ENCODE measurements at places on chromosomes 11 and 22.

DNA sequence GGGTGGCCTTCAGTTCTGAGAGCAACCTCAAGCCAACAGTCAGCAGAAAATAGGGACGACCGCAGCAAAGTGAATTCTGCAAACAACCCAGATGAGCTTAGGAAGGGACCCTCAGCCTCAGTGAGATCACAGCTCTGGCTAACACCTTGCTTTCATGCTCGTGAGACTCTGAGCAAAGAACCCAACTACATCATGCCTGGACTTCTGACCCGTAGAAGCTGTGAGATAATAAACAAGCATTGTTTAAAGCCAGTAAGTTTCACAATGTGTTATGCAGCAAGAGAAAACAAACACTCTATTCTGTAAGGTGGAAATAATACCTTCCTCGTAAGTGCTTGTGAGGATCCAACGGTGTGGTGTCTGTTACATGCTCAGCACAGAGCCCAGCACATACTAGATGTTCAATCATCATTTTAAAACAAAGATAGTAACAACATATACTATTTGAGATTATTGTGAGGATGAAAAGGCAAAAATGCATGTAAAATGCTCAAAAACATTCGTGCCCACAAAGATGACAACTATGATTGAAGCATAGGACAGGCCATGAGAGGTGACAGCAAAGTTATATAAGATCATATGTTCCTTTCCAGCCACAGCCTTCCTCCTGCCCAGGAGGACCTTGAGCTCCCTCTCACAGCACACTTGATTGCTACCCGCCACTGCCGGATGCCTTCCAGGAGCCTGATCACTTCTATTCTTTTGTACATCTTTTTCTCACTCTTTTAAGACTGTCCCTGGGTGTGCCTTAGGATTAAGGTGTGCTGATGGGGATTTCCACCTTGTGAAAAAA, 433.3 kb downstream of the BUD13 start:
- H3K27ac ChIP-seq = no peak overlapping the region
- H3K36me3 ChIP-seq = no peaks in the 10 kb centered on the region
- DNase-seq = no peak
- H3K4me1 ChIP-seq = no peaks in the 10 kb centered on the region

- DNase-seq = peak; percentile 41
- no peaks in the 10 kb centered on the region for H3K36me3 ChIP-seq
- peaks cover 46% of the 10 kb centered on the region for H3K27me3 ChIP-seq
Observed at GRCh38 chr11:1546536-1547466, 25.3 kb downstream of the DUSP8 start.

DNA sequence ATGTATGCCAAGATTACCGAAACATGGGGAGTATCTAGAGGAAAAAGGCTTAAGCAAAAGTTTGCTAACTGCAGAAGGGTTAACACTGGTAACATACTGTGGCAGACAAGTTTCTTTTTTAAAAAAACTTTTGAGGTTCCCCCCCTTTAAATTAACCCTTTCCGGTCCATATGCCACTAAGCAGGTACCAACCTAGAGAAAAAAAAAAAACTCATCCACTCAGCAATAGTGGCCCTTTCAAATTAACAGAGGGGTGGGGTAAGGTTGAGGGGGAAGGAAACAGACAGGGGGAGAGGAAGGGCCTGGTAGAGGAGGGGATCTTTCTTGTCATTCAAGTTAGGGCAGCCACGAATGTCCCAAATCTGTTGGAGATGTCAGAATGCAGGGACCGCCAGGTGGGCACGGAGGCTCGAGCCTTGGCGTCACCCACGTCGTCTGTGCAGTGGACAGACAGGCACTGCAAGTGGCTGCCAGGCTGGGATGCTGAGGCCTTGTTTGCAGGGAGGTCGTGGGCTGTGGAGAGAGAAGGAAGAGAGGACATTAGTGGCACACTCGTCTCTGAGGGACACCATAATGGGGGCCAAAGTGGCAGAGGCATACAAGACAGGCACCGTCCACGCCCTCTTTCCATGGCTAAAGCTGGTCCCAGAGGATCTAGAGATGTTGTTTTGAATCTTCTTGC, 50.8 kb downstream of the MN1 start:
- H3K27ac ChIP-seq = no peak overlapping the region
- no peaks in the 10 kb centered on the region for H3K36me3 ChIP-seq
- no peak overlapping the region for H3K4me3 ChIP-seq
- H3K27me3 ChIP-seq = peaks cover 73% of the 10 kb centered on the region
- peaks cover 18% of the 10 kb centered on the region for H3K4me1 ChIP-seq

DNA sequence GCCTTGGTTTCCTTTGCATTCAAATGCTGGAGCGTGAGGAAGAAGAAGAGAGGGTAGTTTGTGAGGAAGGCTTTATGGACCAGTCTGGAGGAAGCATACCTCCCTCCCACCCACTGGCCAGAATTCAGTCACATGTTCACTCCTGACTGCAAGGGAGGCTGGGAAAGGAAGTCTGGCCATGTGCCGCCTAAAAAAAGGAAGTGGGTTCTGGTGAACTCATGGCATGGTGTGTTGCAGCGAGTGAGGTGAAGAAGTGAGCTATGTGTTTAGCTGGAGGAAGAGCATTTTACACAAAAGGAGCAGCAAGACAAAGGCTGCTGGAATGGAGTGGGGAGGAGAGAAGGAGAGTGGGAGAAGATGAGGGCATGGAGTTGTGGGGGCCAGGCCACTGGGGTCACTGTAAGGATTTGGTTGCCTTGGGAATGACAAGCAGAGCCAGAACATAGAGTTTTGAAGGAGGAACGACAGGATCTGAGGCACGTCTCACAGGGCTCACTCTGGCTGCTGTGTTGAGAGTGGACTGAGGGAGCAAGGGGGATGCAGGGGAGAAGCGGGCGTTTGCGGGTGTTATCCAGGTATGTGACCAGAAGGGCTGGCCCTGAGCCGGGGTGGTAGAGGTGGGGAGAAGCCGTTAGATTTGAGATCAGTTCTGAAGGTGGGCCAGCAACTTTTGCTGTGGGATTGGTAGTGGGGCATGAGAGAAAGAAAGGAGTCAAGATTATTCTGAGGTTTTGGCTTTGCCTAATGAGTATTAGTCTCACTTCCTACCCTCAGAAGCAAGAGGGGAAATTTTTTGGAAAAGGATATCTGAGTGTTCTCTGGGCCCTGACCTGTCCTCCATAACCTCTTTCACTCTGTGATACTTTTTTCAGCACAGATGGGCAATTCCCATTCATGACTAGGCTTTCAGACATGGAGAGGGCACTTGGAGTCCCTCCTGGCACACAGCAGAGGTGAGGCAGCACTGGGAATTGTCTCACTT, 26.4 kb downstream of the BMAL1 start:
- H3K27me3 ChIP-seq = peaks cover 5% of the 10 kb centered on the region
- H3K4me3 ChIP-seq = no peak overlapping the region
- no peak for DNase-seq
- no peak overlapping the region for H3K27ac ChIP-seq
- no peaks in the 10 kb centered on the region for H3K36me3 ChIP-seq

DNA sequence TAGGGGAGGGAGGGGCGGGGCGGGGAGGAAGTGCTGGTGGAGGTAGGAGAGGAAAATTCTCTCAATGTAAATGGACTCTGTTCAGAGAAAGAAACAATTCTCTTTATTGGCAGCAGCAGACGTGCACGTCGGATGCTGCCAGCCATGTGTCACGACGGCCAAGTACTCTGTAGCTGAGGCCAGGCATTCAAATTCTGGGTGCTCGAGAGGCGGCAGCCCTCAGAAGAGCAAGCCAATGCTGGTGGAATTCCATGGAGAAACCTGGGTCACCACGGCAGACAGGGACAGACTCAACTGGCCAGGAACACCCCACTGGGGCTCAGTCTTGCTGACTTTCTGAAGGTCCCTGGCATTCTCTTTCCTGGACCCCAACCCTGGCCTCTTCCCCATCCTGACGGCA, 90.8 kb downstream of the ABTB2 start:
- no peaks in the 10 kb centered on the region for H3K27me3 ChIP-seq
- H3K4me3 ChIP-seq = no peak overlapping the region
- no peaks in the 10 kb centered on the region for H3K36me3 ChIP-seq
- peaks cover 31% of the 10 kb centered on the region for H3K4me1 ChIP-seq

DNA sequence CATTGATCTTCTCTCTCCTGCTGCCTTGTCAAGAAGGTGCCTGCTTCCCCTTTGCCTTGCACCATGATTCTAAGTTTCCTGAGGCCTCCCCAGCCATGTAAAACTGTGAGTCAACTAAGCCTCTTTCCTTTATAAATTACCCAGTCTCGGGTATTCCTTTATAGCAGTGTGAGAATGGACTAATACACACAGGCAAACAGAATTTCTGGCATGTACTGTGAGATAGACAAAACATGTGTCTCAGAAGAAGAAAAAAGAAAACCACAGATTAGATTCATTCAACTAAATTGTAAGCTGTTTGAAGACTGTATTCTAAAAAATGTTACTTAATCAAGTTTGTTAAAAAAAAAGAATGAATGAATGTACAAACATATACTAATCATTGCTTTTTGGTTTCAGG, 1.5 kb upstream of the MMP20 start:
- no peak for DNase-seq
- no peak overlapping the region for H3K4me3 ChIP-seq
- no peak overlapping the region for H3K27ac ChIP-seq
- no peaks in the 10 kb centered on the region for H3K36me3 ChIP-seq
